ENCODE measurements at places on chromosomes 1 and 21.

GRCh38 chr1:183871142-183871541 lies 66.2 kb downstream of the RGL1 start:
- DNase-seq = no peak

DNA sequence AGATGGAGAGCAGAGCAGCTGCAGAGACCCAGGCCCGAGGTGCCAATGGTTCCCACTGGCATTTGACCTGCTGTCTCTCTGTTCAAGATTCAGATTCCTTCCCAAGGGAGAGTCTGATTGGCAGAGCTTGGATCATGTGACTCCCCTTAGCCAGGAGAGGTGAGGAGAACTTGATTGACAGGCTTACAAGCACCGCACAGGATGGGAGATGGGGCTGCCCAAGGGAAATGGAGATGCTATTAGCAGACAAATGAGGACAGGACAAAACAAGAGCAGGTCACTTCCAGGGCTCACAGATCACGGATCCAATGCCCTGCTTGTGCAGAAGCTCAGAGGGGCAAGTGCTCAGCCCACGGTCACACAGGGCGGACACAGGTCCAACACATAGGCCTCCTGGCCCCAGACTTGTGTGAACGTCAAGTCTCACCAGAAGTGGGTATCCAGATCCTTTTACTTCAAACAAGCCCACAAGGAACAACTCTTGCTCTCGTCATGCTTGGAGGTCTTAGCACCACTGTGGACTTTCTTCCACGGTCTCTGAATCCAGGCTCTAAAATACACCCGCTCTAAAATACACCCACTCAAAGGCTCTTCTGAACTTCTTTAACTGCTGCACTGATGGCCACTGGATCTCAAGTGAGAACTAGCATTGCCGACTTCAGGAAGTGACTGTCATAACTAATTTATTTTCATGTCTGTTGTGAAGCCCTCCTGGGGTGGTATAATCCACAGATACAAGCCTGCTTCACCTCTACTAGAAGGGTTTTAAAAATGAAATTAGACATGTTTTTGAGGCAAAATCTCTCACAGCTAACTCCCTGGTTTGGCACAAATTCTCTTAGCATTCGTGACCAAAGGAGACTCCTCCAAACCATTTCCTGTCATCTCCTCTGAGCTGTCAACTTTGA lies 274.9 kb downstream of the RRAGC start:
- no peak for DNase-seq

DNA sequence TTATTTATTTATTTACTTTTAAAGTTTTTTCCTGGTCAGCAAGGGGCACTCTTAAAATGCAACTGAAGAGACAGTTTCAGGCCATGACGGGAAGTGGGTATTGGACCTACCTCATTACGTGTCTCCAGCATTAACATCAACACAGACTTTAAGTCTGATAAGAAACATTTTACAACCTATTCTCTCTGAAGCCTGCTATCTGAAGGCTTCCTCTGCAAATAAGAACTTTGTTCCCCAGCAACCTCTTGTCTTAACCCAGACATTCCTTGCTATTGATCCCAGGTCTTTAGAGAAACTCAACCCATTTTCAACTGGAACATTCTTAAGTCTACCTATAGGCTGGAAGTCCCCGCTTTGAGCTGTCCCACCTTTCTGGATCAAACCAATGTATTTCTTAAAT lies 258.3 kb upstream of the TMPRSS15 start:
- no peak for DNase-seq

DNA sequence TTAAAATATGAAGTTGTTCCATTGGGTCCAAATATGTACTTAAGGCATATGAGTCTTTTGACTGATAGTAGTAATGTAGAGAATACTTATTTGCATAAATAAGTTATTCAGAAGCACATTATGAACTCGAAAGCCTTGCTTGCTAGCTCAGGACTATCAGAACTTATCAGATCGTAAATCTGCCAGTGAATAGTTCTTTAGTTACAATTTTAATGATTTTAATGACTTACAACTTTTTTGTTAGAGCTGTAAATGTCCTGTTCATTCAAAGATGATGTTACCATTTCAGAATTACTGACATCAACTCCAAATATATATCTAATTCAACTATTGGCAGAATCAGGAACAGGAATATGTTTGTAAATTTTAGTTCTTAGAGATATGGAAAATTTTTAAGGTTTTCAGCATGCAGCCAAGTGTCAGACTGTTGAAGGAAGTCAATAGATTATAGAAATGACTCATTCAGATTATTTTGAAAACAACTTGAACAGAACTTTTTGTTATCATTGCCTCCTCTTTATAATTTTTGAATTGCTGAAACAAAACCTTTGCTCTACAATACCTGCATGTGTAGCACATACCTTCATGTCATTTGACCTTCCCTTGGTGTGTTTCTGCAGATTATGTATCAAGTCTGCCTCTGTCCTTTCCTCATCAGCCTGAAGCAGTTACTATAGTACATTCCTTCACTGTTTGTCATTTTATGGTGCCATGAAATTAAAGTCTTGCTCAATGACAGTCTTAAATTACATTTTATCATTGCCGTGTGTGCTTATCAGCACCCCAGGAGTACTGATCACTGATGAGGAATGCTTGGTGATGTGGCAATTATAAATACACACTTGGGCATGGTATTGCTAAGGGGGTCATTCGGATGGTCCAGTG lies 44.9 kb downstream of the LRRC8D start:
- DNase-seq = no peak

- DNase-seq = no peak
Observed at GRCh38 chr1:54371038-54371941, 34.9 kb downstream of the SSBP3 start.

- DNase-seq = no peak
Observed at GRCh38 chr1:167752219-167752985, 30.6 kb downstream of the MPZL1 start.

DNA sequence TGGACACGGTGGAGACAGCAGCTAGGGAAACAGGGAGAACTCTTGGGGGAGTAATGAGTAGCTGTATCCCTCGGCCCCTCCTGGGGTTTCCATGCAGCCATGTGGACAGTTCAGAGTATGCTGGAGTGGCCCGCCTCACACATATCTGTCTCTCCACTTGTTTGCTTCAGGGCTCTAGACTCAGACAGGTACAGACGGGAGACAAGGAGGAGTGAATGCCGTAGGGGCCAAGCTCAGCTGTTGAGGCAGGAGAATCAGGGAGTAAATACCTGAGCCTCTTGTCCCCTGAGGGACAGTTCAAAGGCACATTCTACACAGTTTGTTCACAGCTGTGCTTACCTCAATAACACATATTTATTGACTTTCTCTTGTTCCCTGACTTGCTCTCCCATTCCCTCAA lies 7.7 kb upstream of the PTGFRN start:
- DNase-seq = no peak

GRCh38 chr1:216462066-216462775 lies 39.0 kb upstream of the USH2A start:
- no peak for DNase-seq

GRCh38 chr21:35093514-35093913 lies 44.4 kb upstream of the RUNX1 start:
- no peak for DNase-seq

DNA sequence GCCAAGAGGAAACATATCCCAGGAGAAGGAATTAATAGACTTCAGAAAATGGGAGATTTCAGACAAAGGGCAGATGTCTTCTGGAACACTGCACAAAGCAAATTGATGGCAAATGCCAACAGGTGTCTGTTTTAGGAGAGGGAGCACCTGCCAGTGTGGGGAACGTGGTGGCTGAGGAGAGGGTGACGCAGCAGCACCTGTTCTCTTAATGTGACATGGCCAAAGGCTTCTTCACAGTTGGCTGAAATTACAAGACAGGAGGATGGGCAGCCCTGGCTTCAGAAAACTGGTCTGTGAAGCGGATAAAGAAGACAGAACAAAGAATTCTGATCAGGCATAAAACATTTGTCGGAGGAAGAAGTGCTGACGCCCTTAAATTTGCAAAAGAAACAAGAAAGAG lies 178.7 kb upstream of the RUNX1 start:
- no peak for DNase-seq

- DNase-seq = no peak
Observed at GRCh38 chr1:74933500-74933899, 200.5 kb downstream of the TYW3 start.

- no peak for DNase-seq
Observed at GRCh38 chr1:94255476-94255875, 18.1 kb upstream of the ARHGAP29 start.

DNA sequence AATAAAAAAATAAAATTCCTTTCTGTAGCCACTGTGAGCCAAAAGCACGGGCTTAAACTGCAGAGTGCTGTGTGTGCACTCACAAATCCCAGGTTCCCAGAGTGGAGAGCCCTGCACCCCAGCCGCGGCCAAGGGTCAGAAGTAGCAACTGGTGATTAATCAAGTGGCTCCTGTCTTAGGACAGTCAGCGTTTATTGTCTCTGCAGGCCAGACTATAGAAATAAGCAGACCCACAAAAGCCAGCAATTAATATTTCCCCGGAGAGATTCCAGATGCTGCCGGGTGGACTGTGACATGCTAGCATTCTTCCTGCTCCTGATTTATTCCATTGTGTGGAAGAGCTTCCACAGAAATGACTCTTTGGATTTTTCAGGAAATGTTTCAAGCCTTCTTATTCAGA lies 412.2 kb downstream of the KIF26B start:
- no peak for DNase-seq

GRCh38 chr1:61491497-61491896 lies 233.4 kb downstream of the TM2D1 start:
- no peak for DNase-seq

DNA sequence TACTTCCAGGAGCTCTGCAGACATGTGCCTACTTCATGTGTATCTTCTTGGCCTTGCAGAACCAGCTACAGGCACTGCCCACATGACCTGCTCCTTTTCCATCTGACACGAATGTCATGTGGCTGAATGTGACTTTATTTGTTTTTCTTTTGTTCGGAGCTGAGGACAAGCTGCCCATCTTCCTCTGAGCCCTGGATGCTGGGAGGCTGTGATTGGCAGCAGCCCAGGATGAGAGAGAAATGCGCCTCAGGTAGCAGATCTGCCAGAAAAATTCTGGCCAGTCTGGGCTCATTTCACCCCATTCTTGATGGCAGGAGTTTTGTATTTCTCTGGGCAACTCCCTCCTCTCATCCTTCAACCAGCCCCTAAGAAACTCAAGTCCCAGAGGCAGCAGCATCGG lies 372.0 kb downstream of the RPS6KC1 start:
- DNase-seq = no peak

DNA sequence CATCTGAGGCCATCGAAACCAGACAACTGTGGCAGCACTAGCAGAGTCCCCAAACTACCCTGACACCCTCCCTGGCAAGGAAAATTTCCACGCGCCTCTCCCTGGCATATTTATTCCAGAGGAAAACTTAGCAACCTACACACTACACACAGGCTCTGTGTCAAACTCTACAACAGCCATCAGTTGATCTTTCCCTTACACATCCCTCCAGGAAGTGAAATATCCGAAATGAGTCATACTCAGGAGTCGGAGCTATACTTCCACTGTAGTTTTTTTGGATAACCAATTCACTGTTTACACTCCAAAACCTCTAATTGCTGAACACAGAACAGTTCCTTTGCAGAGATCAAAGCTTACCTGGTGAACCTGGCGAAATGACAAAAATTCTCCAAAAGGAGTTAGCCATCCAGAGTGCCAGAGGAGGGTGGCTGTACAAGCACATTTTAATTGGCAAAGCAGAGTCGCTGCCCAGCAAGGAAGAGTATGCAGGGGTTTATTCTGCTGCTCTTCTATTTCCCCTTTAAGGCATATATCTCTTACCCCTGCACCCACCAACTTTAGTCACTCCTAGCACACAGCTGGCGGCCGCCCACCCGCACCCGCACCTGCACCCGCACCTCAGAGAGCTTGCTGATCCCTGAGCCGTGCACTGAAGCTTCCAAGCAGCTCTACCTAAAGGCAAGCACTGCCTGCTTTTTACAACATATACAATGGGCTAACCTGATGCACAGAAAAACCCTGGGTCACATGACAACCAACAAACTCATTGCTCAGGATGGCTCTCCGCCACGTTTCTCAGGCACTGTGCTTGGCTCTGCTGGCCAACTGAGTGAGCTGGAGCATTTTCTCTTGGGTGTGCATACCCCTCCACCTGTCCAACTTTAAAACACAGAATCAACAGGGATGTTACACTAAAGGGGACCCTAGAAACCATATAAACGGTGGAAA lies 54.9 kb downstream of the CAPZB start:
- DNase-seq = no peak

DNA sequence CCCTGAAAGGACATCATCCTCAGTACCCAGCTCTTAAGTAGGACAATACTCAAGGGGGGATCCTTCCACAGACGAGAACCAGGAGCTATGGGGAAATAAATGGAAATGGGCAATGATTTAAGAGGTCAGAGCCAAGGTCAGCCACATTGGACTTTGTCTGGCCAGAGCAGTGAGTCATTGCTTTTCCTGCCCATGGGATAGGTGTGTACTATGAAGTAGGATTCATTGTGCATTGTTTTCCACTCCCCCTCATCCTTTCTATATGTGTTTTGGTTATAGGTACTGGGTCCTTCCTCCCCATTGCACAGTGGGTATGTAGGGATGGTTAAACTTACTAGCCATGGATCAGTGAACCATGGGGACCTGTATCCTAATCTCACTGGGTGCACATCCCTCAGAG lies 328.9 kb upstream of the USP25 start:
- no peak for DNase-seq

DNA sequence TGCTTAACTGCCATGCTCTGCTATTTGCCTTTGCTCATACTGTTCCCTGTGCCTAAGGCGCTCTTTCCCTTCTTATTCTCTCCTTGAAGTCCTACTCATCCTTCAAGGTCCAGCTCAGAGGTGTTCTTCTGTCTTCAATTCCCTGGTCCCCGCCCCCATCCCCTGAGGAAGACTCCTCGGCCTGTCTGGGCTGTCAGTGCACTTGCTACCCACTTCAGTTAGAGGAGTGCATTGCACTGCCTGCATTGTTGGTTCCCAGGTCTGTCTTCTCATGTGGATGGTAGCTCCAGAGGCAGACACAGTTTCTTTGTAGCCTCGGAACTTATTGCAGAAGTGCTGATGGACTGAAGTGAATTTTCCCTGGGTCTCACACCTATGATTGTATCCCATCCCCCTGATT lies 194.0 kb downstream of the C1orf94 start:
- DNase-seq = no peak

DNA sequence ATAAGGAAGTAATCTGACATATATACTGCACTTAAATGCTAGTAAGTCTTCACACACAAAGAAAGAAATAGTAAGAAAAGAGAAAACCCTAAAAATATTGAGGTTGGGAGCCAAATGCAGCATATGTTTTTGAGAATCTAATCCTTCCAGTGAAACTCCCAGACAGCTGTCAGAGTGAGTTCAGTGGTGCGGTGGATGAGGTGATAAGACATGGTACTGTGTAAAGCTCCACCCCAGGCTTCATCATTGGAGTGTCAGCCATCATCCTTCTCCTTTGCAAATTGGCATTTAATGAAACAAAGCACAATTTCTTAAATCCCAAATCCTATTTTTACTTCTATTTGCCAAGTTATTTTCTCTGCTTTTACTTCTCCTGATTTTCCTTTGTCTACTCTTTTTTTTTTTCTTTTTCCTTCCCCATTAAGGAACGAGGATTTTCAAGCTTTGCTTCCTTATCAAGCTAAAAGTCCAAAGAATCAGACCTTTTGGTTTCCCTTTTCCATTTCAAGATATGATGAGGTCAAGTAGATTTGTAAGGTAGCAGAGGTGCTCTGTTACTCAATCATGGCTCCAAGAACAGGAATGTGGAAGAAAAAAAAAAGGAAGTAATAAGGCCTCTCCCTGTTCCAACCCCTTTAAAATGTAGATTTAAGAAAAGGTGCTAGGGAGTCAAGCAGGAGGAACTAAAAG lies 343.3 kb downstream of the SETD4 start:
- DNase-seq = no peak

All from KBM-7 (cell line).